ENCODE measurements at places on chromosomes 11 and 22. TPM values are rescaled to one million over a fixed set of nuclear protein-coding genes. Genes with fewer than 3 reads are reported as not detected.

DNA sequence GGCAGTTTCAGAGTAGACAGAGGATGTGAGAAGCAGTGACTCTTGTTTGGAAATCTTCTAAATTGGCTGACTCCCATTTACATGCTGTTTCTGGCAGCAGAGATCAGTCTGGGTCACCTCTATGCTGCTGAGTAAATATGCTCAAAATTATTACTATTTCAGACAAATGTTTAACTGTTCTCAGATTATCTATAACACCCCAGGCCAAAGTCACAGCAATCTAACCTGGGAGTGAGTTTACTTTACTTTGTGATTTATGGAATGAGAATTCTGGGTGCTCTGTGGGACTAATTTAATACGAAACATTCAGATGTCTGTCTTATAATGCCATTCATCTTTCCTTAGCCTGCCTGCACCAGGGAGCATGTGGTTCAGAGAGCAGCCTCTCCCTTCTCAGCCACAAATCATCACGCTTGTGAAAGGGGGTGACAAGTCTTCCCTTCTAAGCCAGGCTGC, 282.5 kb upstream of the MPPED2 start:
- DNase-seq, result peak; percentile 43

- no peak for DNase-seq
Measured at GRCh38 chr11:47442514-47442913, 6.4 kb downstream of the RAPSN start.

DNA sequence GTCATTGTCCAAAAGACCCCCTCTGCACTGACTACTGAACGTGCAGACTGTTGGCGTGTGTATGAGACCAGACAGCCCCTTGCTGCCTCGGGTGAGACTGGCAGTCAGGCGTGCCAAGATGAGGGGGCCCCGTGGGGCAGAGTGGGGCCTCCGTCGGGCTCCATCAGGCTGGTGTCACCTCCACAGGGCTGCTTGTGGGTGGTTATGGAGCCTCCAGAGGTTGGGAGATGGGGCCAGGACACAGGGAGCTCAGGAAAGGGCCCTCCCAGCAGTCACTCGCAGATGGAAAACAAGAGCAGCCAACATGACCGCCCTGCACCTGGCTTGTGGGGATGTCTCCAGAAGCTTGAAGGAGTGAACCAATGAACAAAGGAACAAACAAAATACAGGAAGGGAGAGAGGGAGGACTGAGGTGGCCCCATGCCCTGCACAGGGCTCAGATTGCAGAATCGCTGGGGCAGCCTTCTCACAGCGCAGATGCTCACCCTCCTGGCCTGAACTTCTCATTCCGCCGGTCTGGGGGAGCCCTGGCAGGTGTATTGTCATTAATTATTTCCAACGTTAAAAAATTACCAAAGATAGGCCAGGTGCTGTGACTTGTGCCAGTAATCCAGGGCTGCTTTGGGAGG, 5.5 kb upstream of the PHLDA2 start:
- DNase-seq, result no peak

DNA sequence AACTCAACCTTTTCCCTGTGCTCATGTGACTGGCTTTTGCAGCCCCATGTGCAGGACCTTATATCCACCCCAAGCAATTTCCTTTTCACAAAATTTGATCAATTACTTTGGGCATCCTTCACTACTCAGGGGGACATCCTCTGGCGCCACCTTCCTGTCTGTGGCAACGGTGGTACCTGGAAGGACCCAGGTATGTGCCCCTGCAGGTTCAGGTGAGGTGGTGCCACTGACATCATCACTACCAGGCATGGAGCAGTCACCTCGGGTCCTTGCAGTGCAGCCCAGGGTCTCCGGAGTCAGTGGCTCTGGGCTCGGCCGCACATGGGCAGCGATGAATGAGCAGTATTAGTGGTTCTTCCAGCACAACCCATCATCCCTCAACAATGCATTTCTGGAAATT, 37.7 kb upstream of the B3GAT1 start:
- no peak for DNase-seq

DNA sequence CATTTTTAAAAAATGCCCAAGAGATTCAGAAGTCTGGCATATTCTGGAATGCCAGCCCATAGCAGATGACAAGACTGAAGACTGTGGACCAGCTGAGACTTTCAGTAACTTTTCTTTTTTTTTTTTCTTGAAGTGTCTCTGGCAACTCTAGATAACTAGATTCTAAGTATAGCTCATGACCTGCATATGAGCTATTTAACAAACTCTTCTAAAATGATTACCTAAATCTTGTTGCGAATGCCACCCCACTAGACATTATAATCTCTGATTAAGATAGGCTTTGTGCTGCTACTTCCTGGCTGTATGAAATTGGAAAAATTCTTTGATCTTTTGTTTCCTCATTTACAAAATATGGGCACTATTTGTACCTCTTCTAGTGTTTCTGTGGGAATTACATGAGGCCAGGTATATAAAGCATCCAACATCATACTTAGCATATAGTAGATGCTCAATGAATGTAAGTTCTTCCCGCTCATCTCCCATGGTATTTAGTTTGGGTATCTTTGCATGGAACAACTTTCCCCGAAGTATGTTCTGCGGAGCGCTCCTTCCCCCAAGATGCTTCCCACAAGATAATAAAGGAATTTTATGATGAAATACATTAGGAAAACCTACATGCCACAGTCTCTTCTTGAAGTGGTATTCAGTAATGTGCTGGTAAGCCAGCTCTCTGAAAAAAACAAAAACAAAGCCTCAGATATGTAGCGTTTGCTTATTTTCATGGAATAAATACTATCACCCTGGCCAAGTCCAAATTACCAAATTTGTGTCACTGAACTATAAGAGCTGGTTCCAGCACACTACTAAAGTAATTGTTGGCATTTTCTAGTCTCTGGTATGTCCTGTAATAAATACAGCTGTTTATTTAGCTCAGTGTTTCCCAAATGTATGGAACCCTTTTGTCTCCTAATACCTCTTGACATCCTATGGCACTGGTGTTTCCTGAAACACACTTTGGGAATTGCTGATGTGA, 86.8 kb upstream of the TIMP3 start:
- no peak for DNase-seq

DNA sequence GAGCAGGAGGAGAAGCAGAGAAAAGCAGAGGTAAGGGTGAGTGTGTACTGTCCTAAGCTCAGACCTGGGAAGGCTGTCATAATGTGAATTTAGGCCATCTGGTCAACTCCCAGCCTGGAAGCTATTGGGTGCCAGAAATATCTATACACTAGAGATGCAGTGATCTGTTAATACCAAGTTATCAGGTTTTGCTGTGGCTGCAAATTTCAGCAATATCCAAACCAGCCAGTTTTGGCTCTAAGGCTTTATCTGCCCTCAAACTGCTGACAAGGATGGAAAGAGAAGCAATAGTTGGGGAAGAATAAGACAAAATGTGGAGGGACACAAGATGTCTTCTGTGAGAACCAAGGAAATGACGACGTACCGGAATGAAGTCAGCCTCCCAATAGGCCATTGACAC, 62.9 kb downstream of the CYB5R2 start:
- no peak for DNase-seq

The UBQLN3 gene
- not detected for polyA plus RNA-seq
